ENCODE measurements at places on chromosomes 2 and 18.
A peak's percentile ranks its signal among the peaks of the same experiment; 100 is the strongest.

GRCh38 chr2:57962861-57963260 lies 83.7 kb upstream of the VRK2 start:
- DNase-seq, result no peak

DNA sequence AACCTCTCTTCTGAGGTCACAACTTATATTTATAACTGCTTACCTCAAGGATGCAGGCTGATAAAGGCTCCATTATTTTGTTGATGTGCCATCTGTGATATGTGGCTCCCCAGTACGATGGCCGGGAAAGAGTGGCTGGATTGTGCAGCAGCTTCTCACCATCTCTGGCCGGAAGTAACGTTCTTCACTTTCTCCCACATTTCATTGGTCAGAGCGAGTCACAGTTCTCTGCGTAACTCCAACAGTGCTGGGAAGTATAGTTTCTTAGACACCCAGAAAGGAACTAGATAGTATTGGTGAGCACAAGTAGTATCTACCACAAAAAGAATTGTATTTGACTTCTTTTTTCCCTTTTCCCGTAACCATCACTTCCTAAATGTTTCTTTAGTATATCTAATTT lies 28.7 kb downstream of the ZSWIM2 start:
- DNase-seq, result no peak

DNA sequence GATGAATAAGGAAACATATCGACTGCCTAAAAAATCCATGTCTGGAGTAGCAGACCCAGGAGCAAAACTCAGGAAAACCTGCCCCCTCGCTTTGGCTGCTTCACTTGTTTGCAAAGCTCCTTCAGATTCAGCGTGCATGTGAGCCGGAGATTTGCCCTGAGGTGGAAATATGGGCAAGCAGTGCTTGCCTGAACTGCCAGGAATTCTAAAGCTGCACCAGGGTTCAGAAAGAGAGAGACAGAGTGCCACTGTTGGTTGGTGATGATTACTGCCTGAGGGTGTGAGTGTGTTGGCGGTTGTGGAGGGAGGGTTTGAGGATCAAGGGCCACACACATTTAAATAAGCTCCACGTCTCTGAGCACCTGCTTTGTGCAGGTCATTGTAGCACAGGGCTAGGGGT lies 139.6 kb upstream of the RGPD4 start:
- DNase-seq, result no peak

- no peak for DNase-seq
Observed at GRCh38 chr18:78703291-78703690, 276.3 kb upstream of the SALL3 start.

GRCh38 chr2:176234156-176234555 lies 35.1 kb upstream of the MTX2 start:
- DNase-seq, result no peak

GRCh38 chr18:25181581-25181980 lies 170.4 kb downstream of the ZNF521 start:
- DNase-seq, result no peak

GRCh38 chr18:11733031-11733430 lies 44.0 kb downstream of the GNAL start:
- DNase-seq, result peak; percentile 33

DNA sequence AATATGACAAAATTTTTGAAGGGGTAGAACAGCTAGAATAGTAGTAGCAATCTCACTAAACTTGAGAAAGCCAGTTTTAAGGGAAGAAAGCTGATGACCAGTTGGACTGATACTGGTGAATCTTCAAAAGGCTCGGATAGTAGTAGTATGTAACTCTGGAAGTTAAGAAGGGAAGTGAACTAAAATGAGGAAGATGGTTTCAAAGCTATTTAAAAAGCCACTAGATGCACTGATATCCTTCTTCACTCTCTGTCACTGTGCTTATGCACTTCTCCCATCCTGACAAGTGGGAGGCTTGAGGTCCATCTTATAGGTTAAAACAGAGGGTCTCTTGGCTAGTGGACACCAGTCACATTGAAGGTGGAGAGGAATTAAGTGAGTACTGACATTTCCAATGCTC lies 141.1 kb downstream of the NCOA1 start:
- no peak for DNase-seq

GRCh38 chr2:12685956-12686355 lies 30.8 kb upstream of the TRIB2 start:
- DNase-seq, result no peak

GRCh38 chr2:55408098-55408882 lies 11.4 kb downstream of the CCDC88A start:
- DNase-seq, result no peak

- no peak for DNase-seq
Observed at GRCh38 chr2:36672199-36672598, 24.3 kb upstream of the VIT start.

- DNase-seq, result no peak
Observed at GRCh38 chr2:226728996-226729395, 70.6 kb downstream of the IRS1 start.

DNA sequence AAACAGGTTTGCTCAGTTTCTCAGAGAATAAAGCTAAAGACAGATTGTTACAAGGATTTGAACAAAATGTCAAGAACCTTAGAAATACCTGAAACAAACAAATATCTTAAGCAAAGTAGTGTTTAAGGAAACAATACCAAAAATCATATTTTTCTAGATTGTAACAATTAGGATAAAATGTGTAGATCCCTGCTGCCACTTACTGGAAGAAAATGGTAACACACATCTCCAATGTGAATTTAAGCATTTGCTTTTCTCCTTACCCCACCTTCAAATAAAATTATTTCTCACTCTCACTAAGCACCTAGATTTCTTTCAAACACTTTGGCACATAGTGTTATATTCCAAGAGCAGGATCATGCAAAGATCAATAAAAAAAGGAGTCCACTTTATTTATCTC lies 34.9 kb downstream of the SUCLG1 start:
- DNase-seq, result no peak

DNA sequence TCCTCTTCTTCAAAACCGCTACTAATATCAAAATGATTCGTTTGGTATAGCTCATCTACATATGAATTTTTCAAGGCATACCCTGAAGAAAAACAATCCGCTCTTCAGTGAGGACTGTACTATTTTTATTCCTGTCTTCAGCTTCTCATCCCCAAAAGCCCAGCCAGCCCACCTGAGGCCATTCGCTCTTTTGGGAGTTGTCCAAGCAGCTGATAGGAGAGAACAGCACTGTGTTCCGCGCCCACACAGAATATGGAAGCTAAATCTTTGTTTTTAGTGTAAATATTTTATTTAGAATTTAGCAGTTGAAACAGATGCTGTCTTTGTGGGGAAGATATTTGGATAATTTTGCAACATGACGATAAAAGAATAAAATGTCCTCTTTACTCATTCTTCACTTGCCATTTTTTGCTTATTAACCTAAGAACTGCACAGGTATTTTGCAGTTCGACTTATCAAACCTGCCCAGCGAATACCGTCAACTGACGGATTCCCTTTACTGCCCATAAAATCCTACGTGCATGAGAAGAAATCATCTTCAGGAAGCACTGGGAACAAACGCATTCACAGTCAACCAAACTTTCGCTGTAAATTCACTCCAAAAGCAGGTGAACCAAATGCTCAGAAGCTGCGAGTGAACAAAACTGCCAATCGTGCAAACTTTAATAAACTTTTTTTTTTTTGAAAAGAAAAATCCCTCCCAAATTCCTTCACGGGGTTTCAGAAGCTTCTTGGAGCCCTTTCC lies 3.4 kb downstream of the ZNF521 start:
- DNase-seq, result no peak

DNA sequence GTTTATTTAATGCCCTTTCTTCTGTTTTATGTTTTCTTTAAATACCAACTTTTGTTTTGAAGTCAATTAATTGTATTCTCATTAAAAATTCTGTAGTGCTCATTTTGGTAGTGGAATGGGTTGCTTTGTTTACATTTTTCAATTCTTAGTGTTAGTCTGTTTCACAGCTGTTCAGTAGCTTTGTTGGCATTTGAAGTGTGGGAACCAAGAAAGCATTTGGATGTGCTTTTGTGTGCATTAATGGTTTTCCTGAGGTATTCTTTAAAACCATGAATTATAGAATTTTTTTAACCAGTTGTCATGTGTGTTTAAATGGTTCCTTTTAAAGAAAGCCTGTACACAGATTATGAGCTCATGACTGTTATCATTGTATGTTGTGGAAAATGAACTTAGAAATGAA lies 19.7 kb downstream of the MIB1 start:
- DNase-seq, result no peak

DNA sequence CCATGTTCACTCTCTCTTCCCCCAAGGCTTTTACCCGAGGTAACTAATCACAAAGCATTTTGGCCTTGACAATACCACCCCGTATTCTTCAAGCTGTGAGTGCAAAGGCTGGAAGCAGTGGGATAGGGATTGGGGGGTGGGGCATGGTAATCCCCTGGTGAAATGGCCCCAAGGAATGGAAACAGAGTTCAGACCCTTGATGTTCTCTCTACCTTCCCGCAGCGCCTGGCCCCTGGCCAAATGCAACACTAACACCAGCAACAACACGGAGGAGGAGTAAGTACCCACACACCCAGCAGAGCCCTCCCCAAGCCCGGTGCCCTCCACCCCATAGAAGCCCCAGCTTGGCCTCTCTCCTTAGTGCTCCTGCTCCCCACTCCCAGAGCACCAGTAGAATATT lies 36.9 kb downstream of the CNGA3 start:
- DNase-seq, result no peak
